ENCODE measurements at places on chromosomes 1 and 21. TPM values are rescaled to one million over a fixed set of nuclear protein-coding genes. Genes with fewer than 3 reads are reported as not detected.
A peak's percentile ranks its signal among the peaks of the same experiment; 100 is the strongest.

DNA sequence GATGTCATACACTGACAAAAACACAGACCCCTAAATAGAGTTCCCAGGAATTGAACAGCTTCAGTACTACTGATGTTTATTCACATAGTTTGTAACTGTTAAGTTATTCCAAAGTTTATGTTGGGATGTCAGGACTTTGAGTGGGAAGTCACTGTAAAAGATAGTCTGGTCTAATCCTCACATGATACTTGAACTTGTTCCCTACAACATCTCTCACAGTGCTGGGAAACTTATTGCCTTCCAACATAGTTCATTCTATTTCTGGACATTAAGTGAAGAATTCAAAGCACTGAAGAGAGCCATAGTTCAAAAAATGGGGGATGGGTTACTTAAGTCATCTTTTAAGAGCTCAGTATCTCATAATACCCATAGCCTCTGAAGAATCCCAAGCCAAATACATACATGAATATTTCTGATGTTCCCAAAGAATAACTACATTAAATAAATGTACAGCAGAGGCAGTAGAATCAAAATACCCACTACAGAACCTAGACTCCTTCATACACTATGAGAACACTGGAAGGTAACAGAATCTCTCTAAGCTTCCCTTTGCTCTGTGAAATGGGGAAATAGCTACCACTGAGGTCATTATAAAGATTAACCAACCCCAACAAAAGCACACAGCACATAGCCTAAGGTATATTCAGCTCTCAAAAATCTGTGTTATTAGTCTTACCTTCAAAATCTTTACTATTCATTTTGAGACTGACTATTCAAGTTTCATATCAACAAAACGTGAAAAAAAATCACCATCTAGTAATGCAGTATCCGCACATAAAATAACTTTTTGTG, 81.4 kb downstream of the ESRRG start:
- no peak overlapping the region for H3K27ac ChIP-seq
- H3K4me3 ChIP-seq: no peak overlapping the region

DNA sequence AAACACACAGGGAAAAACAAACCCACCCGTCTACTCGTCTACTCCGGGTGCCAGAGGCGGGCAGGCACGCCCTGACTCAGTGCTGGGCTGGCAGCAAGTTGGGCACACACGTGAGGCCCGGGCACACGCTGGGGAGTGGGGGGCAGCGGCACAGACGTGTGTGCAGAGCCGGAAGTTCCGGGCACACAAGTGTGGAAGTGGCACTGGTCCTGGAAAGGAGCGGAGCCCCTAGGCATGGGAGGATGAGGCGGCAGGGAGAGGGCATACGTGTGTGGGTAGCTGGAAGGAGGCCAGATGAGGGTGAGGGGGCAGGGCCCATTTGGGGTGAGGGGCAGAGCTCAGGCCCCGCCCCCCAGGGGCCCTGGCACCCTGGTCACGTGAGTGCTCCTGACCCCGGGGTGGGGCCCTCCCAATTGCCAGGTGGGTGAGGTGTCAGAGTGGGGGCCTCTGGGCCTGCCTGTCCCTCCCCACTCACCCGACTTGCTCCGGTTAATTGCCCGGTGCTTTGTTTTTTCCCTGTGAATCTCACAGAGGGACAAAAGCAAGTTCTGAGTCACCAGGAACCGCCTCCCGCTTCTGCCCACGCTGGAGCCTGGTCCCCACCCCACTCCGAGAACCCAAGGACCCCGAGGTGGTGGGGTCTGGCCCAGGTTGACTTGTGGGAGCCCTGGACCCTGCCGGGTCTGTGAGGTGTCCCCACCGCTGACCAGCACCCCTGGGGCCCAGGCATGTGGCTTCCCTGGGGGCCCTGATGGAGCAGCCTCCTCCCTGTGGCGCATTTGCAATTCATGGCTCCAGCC, 104.8 kb upstream of the CASZ1 start:
- peak overlapping the region; percentile 44 for H3K27ac ChIP-seq
- H3K4me1 ChIP-seq: peaks cover 19% of the 10 kb centered on the region
- H3K27me3 ChIP-seq: peaks cover 6% of the 10 kb centered on the region
- DNase-seq: peak; percentile 75
- H3K4me3 ChIP-seq: peak overlapping the region; percentile 29

GRCh38 chr1:27220096-27220495, 14.3 kb upstream of the WDTC1 start:
- no peak overlapping the region for H3K4me3 ChIP-seq
- no peak overlapping the region for H3K27ac ChIP-seq
- no peak for DNase-seq
- no peaks in the 10 kb centered on the region for H3K4me1 ChIP-seq
- H3K27me3 ChIP-seq: no peaks in the 10 kb centered on the region

GRCh38 chr1:81044708-81045107, 756.0 kb upstream of the ADGRL2 start:
- no peaks in the 10 kb centered on the region for H3K36me3 ChIP-seq
- no peaks in the 10 kb centered on the region for H3K27me3 ChIP-seq
- DNase-seq: no peak

- H3K4me3 ChIP-seq: no peak overlapping the region
- H3K27ac ChIP-seq: no peak overlapping the region
- H3K27me3 ChIP-seq: no peaks in the 10 kb centered on the region
- no peak for DNase-seq
- no peaks in the 10 kb centered on the region for H3K36me3 ChIP-seq
Measured at GRCh38 chr21:39799178-39799577, 54.2 kb downstream of the IGSF5 start.

GRCh38 chr1:18217398-18218043, 109.9 kb downstream of the IGSF21 start:
- H3K27ac ChIP-seq: no peak overlapping the region
- DNase-seq: no peak
- H3K36me3 ChIP-seq: no peaks in the 10 kb centered on the region
- peaks cover 12% of the 10 kb centered on the region for H3K27me3 ChIP-seq
- no peaks in the 10 kb centered on the region for H3K4me1 ChIP-seq

DNA sequence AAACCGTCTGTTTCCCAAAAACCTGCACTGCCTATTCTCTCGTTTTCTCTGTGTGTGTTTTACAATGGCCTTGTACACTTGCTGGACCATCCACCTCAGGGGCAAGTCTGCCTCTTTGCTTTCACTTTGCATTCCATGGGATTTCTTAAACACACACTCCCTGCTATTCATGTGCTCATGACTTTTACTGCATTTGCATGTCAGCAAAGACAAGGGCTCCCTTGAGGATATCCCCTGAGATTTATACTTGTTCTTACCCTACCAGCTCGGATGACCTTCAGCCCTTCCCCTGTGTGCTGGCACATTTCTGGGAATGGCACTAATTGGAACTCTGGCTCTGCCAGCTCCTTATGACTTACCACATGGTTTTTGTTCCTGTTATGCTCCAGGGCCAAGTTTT, 386.9 kb downstream of the AMY1C start:
- no peak overlapping the region for H3K4me3 ChIP-seq
- no peaks in the 10 kb centered on the region for H3K27me3 ChIP-seq
- H3K4me1 ChIP-seq: no peaks in the 10 kb centered on the region
- H3K36me3 ChIP-seq: no peaks in the 10 kb centered on the region
- DNase-seq: no peak

DNA sequence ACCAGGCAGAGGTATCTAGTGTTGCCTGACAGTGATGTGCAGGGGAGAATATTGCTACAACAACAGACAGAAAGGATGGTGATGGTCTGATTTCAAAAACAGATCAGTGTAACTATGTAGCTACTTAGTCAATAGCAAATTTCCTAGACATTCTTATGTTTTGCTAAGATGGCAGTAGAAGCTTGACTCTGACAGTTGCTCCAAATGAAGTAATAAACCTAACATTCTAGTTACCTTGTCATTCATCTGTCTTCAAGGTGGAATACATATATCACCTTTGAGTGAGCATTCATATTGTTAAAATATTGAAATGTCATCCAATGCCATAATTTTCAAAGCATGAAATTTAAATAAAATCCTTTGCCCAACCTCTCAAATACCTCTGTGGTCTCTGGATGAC, 617.4 kb downstream of the USP25 start:
- H3K4me1 ChIP-seq: no peaks in the 10 kb centered on the region
- no peak for DNase-seq
- H3K27ac ChIP-seq: no peak overlapping the region

- H3K4me3 ChIP-seq: no peak overlapping the region
- peak; percentile 68 for DNase-seq
- H3K36me3 ChIP-seq: peaks cover 65% of the 10 kb centered on the region
- H3K4me1 ChIP-seq: peaks cover 4% of the 10 kb centered on the region
- peaks cover 10% of the 10 kb centered on the region for H3K27me3 ChIP-seq
Measured at GRCh38 chr1:156912861-156913808, 7.3 kb upstream of the LRRC71 start.

GRCh38 chr1:21292503-21292983, 2.3 kb upstream of the ECE1 start:
- peak overlapping the region; percentile 75 for H3K27ac ChIP-seq
- peak overlapping the region; percentile 31 for H3K4me3 ChIP-seq
- DNase-seq: no peak
- H3K4me1 ChIP-seq: peaks cover 66% of the 10 kb centered on the region
- no peaks in the 10 kb centered on the region for H3K36me3 ChIP-seq
- no peaks in the 10 kb centered on the region for H3K27me3 ChIP-seq

GRCh38 chr1:110463725-110464124, 12.8 kb downstream of the PROK1 start:
- no peak overlapping the region for H3K27ac ChIP-seq
- H3K4me3 ChIP-seq: no peak overlapping the region
- H3K27me3 ChIP-seq: no peaks in the 10 kb centered on the region
- DNase-seq: no peak
- peaks cover 5% of the 10 kb centered on the region for H3K4me1 ChIP-seq

DNA sequence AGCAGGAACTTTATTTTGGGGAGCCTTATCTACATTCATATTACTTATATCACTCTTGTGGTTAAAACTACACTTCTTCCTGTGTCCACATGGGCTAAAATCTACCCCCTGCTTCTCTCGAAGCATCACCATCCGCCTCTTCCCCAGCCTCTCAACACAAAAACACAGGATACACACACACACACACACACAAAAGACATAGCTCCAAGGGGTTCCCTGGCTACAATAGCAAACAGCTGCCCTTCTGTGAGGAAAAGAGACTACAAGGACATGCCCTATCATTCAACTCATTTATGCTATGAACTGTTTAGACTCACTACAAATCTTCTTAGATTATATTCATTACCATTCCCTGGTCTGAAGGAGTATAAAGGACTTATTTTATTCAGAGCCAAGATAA, 155.0 kb downstream of the PIGK start:
- no peak for DNase-seq
- no peak overlapping the region for H3K4me3 ChIP-seq
- no peak overlapping the region for H3K27ac ChIP-seq
- no peaks in the 10 kb centered on the region for H3K4me1 ChIP-seq
- H3K27me3 ChIP-seq: no peaks in the 10 kb centered on the region
- no peaks in the 10 kb centered on the region for H3K36me3 ChIP-seq

DONSON gene
- 5.0 TPM for total RNA-seq

FMO2 gene
- 288 TPM for total RNA-seq

GNL2 gene
- total RNA-seq: 37.5 TPM

CFHR3 gene
- 0.24 TPM for total RNA-seq

BOLA1 gene
- total RNA-seq: 11.5 TPM

All from lower lobe of right lung (tissue), 2 donors.